ENCODE measurements at places on chromosomes 3 and 15. TPM values are rescaled to one million over a fixed set of nuclear protein-coding genes. Genes with fewer than 3 reads are reported as not detected.

Gene STAB1
- total RNA-seq: under 0.01 TPM

Gene CD47
- total RNA-seq: 93.7 TPM

Gene CATSPER2
- 0.60 TPM for total RNA-seq

Gene RBP2
- total RNA-seq: not detected

DNA sequence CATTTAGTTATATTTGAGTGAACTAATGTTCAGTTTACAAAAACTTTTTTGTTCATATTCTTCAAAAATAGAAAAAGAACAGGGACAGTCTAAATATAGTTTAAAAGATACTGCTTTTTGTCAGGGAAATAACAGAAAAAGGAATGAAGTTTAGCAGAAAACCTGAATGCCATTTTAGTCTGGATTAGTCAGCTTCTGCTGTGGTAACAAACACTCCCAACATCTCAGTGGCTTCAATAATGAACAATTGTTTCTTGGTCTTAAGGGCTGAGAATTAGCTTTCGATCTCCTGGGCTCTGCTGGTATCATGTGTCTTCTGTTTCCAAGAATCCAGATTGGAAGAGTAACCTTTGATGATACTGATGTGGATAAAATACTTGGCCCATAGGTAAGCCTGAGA lies 12.4 kb upstream of the USP13 start:
- no peak for DNase-seq

GRCh38 chr15:55407498-55408011 lies 604 bp downstream of the CCPG1 start:
- no peak for DNase-seq

DNA sequence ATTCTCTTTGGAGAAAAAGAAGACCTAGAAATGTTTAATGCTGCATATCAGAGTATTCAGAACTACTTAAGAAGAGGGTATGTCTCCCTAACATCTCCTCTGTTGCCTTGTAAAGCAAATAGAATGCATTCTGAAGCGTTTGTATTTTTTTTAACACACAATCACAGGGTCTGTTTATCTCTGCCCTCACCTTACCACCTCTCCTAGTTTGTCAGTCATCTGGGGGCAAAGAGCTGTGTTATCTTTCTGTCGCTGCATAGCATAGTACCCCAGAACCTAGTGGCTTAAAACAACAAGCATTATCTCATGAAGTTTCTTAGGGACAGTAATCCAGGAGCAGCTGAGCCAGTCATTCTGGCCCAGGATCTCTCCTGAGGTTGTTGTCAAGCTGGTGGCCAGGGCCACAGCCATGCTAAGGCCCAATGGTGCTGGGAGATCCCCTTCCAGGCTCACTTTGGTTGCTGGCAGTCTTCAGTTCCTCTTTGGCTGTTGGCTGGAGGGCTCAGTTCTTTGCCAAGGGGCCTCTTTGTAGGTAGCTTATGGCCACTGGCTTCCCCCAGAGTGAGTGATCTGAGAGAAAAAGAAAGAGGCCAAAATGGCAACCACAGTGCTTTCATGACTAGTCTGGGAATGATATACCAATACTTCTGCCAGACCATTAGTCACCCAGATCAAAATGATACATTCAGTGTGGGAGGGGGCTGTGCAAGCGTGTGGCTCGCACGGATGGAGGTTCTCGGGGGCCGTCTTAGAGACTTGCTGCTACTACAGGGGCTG lies 17.8 kb downstream of the EDEM1 start:
- no peak for DNase-seq

- DNase-seq: peak; percentile 4
Measured at GRCh38 chr3:83248454-83248853, 1487.0 kb upstream of the GBE1 start.

GRCh38 chr3:127948211-127948610 lies 33.2 kb downstream of the KBTBD12 start:
- no peak for DNase-seq

DNA sequence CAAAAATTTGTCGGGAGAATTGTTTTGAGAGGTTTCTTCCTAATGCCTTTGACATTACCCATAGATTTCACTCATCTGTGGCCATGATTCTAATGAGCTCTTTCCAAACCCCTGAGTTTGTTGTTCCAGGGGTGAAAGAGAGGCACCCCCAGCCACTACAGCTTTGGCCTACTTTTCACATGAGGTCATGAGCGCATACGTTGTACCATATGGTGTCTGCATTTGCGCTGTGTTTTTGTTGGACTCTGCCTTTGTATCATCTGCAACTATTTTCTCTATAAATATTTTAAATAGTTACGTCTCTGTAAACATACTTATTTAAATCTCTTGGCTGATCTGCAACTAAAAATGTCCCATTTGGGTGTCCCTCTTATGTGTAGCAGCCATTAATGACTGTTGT lies 107.9 kb downstream of the LRTM1 start:
- no peak for DNase-seq

DNA sequence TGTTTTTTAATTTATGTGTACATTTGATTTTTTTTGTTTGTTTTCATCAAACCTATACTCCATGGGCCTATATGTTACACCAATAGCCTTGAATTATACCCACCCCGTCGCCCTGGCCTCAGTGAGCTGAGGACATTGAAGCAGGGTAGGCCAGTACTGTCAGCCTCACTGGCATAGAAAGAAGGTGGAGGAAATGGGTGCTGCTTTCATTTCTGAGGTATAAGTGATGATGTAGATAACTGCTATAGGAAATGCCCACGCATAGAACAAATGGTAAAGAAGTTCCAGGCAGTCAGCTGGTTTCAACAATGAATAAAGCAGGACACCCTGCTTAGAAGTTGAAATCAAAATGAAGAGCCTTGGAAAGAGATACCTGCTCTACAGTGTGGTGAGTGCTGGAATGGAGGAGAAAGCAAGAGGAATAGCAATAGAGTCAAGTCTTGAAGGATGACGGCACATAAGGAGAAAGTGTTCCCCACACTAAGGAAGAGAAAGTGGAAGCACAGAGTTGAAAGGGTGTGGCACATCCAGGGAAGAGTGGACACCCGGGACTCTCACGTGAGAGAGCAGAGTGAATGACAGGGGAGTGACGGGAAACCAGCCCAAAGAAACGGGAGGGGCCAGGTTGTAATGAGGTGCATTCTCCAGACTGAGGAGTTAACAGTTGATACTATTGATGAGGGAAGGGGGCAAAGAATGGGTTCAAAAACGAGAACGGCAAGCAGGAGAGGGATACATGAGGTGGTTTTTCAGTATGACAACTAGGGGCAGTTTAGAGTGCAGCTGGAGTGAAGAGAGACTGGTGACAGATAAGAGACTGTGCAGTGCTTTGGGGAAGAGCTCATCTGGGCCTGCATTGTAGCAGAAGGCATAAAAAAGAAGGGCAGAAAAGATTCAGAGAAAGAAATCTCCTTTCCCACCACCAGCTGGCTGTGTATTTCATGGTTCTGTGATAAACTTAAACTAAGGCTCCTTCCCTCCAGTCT lies 70.5 kb downstream of the KLHL25 start:
- no peak for DNase-seq

- DNase-seq: peak; percentile 13
Measured at GRCh38 chr3:132016061-132017041, 18.5 kb downstream of the CPNE4 start.

DNA sequence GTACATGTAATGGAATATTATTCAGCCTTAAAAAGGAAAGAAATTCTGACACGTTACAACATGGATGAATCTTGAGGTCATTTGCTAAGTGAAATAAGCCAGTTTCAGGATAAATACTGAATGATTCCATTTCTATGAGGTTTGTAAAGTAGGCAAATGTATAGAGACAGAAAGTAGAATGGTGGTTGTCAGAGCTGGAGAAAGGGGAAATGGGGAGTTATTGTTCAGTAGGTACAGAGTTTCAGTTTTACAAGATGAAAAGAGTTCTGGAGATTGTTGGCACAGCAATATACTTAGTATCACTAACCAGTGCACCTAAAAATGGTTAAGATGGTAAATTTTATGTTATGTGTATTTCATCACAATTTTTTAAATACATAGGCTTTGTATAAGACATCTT lies 60.6 kb downstream of the USP8 start:
- no peak for DNase-seq

DNA sequence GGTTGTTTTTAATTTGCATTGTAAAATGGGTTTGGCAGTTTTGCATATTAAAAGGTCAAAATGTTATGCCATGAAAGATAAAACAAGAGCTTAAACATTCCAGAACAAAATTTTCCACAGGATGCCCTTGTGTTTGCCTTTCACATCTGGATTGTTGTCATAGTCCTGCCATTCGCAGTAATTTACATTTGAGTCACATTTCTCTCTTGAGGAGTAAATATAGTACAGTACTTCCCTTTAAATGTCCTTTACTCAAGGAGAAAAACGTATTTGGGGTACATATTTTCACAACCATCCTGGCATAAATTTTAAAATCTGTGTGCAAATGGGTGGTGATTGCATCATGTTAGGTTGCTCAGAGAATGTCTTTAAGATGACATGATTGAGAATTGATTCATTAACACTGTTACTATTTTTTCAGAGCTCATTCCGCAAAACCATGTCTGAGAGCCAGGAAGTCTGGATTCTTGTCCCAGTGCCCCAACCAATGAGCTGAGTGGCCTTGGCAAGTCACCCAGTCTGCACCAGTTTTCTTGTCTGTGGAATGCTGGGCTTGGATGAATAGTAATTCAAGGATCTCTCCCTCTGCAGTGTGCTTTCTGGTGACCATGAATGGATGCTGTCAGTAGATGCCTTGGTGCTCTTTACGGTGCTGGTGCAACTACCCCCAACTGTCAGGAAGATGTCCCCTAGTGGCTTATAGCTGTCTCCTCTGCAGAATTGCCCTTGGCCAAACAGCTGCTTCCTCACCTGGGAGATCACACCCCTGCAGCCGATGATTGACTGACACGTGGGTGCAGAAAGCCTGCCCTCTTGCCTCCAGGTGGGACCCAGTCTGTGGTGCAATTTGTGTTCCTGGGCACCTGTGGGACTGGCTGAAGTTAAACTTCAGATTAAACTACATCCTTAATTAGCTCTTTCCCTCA lies 43.0 kb downstream of the ABHD5 start:
- peak; percentile 34 for DNase-seq

GRCh38 chr3:22265403-22265802 lies 514.4 kb upstream of the ZNF385D start:
- no peak for DNase-seq

DNA sequence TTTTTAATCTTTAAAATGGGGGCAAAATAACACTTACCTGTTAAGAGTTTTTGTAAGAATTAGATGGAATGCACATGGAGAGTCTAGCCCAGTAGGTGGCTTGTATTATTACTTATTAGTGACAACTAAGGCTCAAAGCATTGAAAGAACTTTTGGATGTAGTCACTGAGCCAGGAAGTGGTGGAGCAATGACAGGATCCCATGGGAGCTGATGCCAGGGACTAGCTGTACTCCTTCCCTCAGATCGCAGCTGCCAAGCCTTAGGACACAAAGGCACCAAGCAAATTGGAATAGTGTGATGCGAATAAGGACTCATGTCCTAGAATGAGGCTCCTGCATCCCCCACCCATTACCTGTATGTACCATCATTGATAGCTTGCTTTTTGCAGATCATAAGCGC lies 370.4 kb upstream of the RGMA start:
- DNase-seq: no peak

DNA sequence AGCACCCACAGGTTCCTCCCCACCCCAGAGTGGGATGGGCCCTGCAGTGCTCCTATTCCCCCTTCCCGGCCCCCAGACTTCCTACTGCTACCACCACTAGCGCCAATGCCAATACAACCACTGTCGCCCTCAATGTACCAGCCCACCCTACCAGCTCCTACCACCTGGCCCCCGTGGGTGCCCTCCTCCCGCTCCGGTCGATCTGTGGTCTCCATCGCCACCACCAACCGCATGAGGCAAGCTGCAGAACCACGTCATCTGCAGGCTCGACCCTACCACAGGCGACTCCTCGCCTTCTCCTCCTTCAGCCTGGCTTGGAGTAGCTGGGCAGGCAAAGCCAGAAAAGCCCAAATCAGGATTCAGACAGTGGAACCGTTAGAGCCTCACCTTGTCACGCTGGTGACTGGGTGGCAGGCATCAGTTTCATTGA lies 179.3 kb downstream of the POTEB3 start:
- peak; percentile 54 for DNase-seq

- DNase-seq: no peak
Measured at GRCh38 chr3:30352410-30353318, 253.7 kb upstream of the TGFBR2 start.

DNA sequence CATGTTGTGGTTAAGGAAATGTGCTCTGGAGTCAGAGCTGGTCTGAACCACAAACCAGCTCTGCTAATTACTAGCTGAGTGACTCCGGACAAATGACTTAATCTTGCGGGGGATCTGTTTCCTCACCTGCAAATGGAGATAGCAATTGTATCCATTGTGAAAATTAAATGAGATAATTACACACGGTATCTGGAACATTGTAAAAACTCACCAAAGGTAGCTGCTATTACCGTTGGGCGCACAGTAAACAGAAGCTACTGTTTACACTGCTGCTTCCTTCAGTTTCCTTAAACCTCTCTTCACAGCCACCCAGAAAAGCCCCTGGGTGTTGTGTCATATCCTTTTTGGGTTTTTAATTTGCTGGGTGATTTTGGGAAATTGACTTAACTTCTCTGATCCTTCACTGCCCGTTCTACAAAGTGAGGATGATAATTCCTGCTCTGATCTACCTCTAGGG lies 107.8 kb downstream of the MEGF11 start:
- DNase-seq: peak; percentile 29

- peak; percentile 87 for DNase-seq
Measured at GRCh38 chr3:99866261-99866761, 48.6 kb downstream of the CMSS1 start.

DNA sequence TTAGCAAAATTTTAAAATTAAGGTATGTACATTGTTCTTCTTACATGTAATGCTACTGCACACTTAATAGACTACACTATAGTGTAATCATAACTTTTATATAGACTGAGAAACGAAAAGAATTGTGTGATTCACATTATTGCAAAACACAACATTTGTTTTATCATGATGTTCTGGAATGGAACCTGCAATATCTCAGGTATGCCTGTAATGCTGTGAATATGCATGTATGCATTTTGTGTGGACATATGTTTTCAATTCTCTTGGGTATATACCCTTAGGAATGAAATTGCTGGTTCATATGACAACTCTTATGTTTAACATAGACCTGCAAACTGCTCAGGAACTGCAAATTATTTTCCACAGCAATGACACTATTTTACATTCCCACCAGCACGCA lies 38.6 kb upstream of the TJP1 start:
- no peak for DNase-seq

GRCh38 chr15:78398076-78398825 lies 39.8 kb upstream of the IREB2 start:
- no peak for DNase-seq

All from RPMI7951 (cell line).